AG08396 (cell line): ENCODE measurements at places on chromosomes 12 and 14.

- DNase-seq: no peak
Observed at GRCh38 chr14:103223818-103224352, 100.6 kb downstream of the TNFAIP2 start.

DNA sequence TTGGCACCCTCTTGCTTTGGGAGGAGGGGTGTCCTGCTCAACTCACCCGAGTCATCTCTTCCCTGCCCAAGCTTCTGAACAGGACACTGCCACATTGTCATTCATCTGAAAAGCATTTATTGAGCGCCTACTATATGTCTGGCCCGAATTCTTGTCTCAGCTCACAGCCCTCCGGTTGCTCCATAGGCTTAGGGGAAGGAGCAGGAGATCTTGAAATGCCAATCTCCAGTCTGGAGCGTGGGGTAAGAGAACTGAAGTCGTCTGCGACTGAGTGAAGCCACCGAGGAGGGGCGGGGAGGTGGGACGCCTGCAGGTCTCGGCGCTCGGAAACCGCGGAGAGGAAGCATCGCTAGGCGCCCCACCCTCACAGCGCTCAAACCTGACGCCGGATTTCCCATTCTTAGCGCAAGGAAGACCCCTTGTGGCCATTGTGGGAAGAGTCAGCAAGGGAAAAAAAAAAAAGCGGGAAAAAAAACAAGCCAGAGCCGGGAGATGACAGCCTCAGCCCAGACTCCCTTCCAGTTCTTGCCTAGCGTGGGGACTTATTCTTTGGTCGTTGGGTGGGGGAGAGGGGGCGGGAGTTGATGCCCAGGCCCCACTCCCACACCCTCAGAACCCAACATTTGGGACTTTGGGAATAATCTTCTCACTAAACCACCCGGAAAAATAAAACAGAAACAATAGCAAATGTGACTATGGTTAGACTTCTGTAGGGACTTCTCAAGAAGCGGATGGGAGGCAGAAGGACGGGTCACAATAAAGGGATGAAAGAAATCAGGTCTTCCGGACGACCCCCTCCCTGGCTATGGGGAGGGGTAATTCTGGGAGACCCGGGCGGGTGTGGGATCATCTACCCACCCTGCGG lies 28.2 kb upstream of the SMUG1 start:
- DNase-seq: peak; percentile 75

DNA sequence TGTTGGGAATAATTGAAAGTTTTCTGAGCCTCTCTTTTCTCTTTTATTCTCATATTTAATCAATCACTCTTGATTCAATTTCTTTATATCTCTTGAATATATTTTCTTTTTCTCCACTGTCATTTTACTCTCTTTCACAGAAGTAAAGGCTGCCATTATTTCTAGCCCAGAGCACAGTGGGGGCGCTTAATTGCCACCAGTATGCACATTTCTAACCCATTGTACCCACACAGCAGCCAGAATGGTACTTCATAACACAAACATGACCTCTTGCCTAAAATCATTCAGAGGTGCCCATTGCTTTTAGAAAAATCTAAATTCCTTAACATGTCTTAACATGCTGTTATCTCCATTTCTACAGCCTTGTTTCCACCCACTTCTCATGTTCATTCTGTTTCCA lies 190.2 kb upstream of the LMO3 start:
- no peak for DNase-seq

DNA sequence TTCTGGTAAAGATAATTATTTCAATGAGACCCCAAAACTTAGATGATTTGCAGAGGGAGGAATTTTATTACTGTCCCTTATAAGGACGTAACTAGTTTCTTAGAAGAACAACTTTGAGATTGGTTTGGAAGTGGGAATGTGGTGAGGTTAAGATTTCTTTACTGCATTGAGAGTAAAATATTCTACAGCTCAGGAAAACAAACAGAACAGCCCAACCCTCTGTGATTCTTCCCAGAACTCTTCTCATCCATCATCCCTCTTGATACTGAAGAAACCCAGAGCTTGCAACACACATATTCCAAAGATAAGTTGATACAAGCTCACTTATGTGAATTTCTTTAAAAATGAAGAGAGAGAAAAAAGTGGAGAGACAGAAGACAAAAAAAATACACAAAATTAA lies 234.2 kb downstream of the CRADD start:
- DNase-seq: no peak

DNA sequence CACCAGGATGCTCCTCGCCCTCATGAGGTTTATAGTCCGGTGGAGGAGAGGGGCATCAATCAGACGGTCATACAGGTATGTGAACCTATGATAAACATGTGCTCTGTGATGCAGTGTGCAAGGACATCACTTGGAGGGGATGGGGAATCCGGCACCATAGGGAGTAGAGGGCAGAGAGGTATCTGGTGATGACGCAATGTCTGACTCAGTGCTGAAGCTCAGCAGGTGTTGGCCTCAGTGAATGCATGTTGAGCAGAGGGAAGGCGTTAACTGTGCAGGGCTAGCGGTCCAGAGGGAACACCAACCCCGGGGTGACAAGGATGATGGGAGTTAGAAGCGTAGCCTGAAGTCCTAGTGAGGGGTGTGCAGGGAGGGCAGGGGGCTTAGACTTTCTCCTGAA lies 200.9 kb downstream of the TMEM132C start:
- DNase-seq: no peak

- DNase-seq: no peak
Observed at GRCh38 chr12:116138364-116138763, 139.1 kb downstream of the MED13L start.

GRCh38 chr12:24711056-24712008 lies 237.6 kb downstream of the BCAT1 start:
- no peak for DNase-seq

DNA sequence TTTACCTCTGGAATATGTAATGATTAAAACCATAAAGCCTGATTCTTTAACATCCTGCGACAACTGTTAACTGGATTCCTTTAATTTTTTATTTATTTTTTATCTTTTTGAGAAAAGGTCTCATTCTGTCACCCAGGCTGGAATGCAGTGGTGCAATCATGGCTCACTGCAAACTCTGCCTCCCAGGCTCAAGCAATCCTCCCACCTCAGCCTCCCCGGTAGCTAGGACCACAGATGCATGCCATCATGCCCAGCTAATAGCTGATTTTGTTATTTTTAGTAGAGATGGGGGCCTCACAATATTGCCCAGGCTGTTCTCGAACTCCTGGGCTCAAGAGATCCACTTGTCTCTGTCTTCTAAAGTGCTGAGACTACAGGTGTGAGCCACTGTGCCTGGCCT lies 3.7 kb downstream of the MYBPC1 start:
- no peak for DNase-seq

DNA sequence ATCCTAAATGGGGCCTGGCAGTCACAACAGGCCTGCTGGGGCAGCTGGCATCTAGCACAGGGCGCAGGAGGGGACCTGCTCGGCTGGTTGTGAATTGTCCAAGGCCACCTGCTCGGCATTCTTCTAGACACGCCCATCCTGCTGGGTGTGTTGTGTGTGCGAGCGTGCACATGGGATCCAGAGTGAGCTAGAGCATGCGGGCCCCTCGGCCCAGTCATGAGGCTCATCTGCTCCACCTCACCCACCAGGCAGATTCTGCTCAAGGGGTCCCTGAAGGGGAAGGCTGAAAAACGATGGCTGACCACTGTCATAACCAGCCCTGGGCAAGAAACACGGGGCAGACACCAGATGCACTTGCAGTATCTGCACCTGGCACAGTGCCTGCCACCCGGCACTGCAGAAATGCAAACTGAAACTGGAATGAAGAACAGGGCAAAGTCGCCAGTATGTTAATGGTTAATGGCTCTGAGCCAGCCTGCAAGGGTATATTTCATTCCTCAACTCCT lies 31.8 kb downstream of the MAX start:
- DNase-seq: no peak

DNA sequence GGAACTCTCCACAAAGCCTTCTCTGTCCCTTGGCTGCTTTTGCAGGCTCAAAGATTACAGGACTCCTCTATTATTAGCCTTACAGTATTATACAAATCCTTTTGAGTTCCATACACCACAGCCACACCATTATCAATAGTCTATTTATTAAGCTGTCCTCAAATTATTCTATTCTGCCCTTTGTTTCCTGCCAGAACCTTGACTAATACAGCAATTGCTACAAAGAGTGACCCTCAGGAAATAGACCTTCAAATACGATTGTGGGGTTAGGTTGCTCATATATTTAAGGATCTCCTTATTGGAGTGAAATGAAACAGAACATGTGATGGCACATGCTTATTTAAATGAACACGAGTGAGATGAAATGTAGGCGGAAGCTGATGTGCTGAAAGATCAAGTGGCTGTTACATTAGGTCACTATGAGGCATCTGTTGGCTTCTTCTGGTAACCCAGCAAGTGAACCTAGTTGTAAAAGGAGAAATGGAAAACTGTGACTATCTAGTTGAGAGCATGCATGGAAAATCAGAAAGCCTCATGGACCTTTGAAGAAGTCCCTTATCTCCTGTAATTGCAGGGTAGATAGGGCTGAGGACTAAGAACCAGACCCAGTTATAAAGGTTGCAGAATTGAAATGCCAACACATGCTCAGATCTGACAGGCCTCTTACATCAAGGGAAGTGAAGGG lies 75.5 kb downstream of the AVPR1A start:
- DNase-seq: no peak

DNA sequence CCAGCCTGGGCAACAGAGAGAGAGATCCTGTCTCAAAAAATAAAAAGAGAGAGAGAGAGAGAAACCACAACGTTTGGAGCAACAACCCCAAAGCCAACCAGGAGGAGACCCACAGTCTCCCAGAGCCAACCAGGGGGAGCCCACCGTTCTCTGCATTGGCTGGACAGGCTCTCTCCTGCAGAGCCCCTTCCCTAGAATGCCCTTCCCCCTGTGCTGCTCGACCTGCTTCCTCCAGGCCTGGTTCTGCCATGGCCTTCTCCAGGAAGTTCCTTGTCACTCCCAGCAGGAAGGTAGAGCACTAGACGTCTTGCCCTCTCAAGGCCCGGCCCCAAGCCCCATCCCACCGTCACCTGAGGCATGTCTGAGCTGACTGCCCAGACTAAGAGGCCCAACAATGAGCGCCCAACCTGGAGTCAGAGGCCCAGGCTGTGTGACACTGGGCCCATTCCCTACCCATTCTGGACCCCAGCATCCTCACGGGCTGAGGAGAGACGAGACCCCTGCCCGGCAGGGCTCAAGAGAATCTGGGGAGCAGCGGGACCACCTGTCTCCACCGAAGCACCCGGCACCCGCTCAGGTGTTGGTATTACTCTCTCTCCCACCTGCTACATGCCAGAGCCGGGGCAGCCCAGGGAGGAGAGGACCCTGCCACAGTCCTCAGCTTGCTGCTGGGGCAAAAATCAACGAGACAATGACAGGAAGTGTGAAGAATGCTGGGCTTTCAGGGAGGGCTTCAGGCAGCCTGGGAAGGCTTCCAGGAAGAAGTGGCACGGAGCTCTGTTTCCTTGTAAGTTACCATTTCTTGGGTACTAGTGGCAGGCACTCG lies 61.2 kb downstream of the DIO3 start:
- no peak for DNase-seq

DNA sequence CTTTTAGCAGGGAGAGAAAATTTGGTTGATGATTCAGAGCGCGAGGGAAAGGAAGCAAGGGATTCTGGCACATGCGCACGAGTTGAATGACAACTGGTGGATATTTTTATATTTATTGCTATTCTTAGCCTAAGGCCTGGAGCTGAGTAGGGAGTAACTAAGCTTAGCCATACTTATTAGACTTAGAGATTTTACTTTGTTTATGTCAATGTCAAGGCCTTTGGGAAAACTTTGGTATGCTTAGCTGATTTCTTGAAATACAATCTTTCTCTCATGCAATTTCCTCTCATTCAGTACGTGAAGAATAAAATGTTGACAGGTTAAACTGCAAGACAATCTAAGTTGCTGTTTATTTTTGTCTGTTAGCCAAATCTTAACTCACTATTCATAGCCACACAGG lies 101.1 kb downstream of the CRADD start:
- DNase-seq: peak; percentile 57
